ENCODE measurements at places on chromosomes 7 and 10. TPM values are rescaled to one million over a fixed set of nuclear protein-coding genes. Genes with fewer than 3 reads are reported as not detected.

DNA sequence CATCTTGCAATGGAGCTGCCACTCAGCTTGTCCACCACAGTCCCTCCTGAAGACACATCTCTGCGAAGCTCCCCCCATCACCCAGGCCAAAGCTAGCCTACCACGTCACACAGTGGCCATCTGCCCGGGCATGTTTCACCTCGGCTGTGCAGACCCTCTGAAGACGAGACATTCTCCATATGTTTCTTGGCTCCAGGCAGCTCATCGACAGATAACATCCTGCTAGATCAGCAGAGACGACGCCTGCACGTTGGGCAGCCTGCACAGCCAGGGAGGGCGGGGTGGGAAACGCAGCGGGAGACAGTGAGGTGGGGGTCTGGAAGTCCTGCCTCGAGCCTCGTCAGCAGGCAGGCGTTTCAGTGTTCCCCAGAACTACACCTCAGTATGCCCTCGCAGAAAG, 53.0 kb downstream of the PTPRN2 start:
- H3K36me3 ChIP-seq: no peaks in the 10 kb centered on the region
- no peak overlapping the region for H3K27ac ChIP-seq
- peaks cover 6% of the 10 kb centered on the region for H3K4me1 ChIP-seq
- H3K4me3 ChIP-seq: no peak overlapping the region

DNA sequence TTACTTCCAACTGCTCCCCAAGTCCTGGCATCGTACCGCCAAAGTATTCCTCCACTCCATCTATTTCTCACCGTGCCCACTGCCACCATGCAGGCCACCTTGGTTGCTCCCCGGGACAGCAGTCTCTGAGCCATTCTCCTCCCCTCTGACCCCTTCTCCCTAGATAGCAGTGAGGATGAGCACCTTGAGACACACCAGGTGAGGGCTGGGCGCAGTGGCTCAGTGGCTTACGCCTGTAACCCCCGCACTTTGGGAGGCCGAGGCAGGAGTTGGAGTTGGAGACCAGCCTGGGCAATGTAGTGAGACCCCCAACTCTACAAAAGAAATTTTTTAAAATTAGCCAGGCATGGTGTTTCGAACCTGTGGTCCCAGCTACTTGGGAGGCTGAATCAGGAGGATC, 4.2 kb downstream of the SLC29A4 start:
- H3K27me3 ChIP-seq: peaks cover 3% of the 10 kb centered on the region
- no peak overlapping the region for H3K4me3 ChIP-seq
- no peak for DNase-seq
- no peak overlapping the region for H3K27ac ChIP-seq

PRKG1 gene
- 14.2 TPM for total RNA-seq

TEX47 gene
- not detected for total RNA-seq

TMEM273 gene
- total RNA-seq: 9.3 TPM
